Right lung (tissue), 10 donors: ENCODE measurements at places on chromosomes 13 and 19. TPM values are rescaled to one million over a fixed set of nuclear protein-coding genes. Genes with fewer than 3 reads are reported as not detected.

GRCh38 chr19:32652894-32653598 is 21.9 kb downstream of the ANKRD27 start:
- DNase-seq: peak; percentile 73

DNA sequence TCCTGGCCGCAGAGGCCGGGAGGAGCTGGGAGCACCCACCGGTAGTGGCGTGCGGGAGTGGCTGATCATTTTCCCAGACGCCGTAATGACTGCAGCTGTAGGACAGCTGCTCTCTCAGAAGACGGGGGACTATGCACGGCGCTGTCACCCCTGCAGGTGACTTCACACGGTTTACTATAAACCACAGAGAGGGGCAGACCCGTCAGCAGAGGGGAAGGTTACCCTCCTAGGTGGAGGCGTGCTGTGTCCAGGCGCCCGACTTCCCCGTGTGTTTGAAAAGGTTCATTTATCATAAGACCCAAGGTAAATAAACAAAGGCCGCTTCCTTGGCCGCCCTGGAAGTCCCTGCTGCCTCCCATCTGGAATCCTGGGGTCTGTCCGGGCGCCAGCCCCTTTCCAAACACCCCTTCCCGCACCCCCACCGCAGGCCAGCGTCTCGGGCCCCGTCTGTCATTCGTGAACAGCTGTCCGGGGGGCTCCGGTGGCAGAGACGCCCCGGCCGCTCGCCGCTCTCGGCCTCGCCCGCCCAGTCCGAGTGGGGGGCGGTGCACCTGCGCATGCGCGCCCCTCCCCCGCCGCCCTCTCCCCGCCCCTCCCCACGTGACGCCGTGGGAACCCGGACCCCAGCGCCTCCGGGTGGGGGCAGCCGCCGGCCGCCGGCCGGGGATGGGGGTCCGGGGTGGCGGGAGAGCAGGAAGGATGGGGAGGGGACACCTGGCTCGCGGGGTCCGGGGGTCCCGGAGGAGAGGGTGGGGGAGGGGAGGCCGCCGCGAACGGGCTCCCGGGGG is 915 bp downstream of the SHC2 start:
- peak; percentile 32 for DNase-seq

DNA sequence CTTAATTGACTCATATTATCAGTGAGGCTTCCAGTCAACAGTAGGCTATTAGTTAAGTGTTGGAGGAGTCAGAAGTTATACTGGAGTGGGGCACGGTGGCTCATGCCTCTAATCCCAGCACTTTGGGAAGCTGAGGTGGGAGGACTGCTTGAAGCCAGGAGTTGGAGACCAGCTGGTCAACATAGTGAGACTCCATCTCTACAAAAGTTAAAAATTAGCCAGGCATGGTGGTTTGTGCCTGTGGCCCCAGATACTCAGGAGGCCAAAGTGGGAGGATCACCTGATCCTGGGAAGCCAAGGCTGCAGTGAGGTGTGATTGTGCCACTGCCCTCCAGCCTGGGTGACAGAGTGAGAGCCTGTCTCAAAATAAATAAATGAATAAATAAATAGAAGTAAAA is 53.2 kb downstream of the COMP start:
- no peak for DNase-seq

DNA sequence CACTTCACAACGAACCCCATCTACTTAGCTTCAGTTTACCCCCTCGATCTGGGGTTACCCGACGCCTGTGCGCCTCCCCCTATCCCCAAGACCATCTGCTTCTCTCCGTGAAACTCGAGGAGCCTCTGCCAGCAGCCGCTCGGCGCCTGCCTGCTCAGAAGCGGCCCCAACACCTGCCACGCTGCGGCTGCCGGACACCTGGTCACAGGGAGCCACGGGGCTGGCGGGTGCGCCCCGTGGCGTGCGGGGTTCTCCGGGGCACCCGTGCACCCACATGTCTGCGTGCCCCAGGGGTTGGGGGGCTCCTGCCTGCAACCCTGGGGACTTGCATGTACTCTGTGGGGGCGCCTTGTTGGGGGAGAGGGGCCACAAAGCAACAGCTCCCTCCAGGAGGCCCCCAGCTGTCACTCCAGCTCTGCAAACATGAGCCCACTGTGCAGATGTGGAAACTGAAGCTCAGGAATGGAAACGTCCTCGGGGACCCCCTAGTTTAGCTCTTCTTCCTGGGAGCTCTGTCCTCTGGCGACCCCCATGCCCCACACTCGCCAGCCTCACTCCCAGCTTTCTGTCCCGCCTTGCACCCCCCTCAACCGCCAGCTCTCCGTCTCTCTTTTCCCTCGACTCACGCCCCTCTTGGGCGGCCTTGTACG is 7.0 kb upstream of the SEMA6B start:
- no peak for DNase-seq

- no peak for DNase-seq
Observed at GRCh38 chr19:55527197-55528029, 9.5 kb downstream of the SBK2 start.

- no peak for DNase-seq
Observed at GRCh38 chr13:33127009-33127551, 110.9 kb downstream of the KL start.

DNA sequence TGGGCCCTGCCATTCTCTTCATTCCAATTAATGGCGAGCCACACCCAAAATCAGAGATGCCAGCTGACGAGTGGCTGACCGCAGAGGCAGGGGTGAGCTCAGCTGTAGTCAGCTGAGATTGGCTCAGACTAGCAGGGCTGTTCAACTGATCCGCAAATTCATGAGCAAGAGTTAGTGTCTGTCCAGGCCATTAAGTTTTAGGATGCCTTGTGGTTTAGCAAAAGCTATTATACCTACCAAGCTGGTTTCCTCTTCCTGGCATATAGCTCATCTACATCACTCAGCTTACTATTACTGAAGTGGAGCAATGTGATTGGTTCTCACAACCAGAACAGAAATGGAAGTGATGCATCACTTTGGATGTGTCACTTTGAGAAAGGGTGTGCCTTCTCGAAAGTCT is 148.7 kb downstream of the NALCN start:
- DNase-seq: no peak

The PRODH2 gene
- polyA plus RNA-seq: 1.0 TPM

GRCh38 chr13:97441368-97441767 is 7.4 kb downstream of the RAP2A start:
- no peak for DNase-seq

The ZAR1L gene
- not detected for polyA plus RNA-seq

DNA sequence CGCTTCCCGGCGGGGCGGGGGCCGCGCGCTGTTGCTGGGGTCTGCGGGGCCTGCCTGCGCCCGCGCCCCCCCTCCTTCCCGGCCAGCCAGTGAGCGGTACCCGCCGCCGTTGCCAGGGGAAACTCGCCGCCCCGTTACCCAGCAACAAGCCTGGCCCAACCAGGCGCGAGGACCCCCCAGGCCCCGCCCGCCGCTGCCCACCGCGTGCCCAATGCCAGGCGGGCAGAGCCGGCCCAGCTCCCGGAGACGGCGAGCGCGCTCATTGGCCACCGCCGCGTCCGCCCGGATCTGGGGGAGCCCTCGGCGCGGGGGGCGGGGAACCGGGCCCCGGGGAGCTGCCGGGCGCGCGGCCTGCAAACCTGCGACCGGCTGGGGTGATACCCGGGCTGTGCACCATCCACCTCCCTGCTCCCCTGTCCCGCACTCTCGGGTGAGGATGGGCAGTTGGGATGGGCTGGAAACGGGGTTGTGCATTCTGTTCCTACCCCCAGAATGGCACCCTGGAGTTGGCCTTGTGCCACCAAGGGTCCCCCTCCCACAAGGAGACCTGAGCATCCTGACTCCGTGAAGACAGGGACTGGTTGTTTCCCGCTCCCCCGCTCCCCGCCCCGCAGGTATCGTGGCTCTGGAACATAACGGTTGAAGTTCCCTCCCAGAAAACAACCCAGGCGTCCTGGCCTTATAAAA is 8.8 kb upstream of the BBC3 start:
- no peak for DNase-seq

DNA sequence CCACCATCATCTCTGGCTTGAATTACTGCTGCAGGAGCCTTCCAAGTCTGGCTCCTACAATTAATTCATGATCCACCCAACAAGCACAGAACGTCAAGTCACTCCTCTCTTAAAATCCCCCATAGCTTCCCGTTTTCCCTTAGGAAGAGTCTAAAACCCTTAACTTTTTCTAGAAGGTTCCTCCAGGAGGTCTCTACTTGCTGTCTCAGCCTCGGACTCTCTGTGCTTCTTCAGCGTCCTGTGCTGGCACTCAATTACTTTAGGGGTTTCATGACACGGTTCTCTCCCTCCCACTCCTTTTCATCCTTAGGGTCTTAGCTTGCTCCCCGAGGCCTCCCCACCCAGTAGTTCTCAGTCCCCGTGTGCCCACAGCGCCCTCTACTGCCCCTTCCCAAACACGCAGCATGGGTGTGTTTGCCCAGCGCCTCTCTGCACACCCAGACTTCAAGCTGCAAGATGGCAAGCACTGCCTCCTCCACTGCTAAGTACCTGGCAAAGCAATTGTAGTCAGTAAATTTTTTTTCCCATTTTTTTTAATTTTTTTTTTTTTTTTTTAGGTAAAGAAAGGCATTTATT is 25.8 kb upstream of the MAP3K10 start:
- DNase-seq: peak; percentile 4

The SPACA4 gene
- 0.32 TPM for polyA plus RNA-seq
